ENCODE measurements at places on chromosomes 5 and 9. TPM values are rescaled to one million over a fixed set of nuclear protein-coding genes. Genes with fewer than 3 reads are reported as not detected.

The TPM2 gene
- total RNA-seq, result 23.3 TPM

The DDX4 gene
- total RNA-seq, result not detected

The OR4F3 gene
- not detected for total RNA-seq

The NEURL1B gene
- 5.7 TPM for total RNA-seq

The OLFM1 gene
- 5.9 TPM for total RNA-seq

The F12 gene
- total RNA-seq, result 388 TPM

The CD180 gene
- 3.3 TPM for total RNA-seq

The CARTPT gene
- total RNA-seq, result not detected

The PITX1 gene
- not detected for total RNA-seq

The IRX2 gene
- total RNA-seq, result not detected

The QSOX2 gene
- total RNA-seq, result 7.3 TPM

The NME5 gene
- total RNA-seq, result not detected

DNA sequence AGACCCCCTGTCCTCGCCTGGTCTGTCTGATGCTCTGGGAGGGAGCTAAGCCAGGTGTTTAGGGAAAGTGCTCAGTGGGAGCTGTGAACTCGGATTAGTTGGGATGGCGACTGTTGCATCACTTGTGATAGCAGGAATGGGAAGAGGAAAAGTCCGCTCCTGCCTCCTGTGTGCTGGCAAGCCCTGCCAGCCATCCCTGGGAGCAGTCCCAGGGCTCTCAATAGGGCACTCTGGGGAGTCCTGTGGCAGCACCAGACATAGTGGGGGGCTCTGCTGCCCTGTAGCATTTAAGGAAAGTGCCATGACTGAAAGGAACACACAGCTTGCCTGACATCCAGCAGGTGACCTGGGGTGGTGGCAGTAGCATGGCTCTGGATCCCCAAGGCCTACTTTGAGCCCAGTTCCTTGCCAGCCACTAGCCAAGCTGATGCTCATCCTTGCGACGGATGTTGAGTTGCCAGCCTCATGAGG, 81.5 kb downstream of the AMBP start:
- DNase-seq, result no peak

- DNase-seq, result no peak
Observed at GRCh38 chr5:150632305-150633160, 7.9 kb upstream of the SYNPO start.

DNA sequence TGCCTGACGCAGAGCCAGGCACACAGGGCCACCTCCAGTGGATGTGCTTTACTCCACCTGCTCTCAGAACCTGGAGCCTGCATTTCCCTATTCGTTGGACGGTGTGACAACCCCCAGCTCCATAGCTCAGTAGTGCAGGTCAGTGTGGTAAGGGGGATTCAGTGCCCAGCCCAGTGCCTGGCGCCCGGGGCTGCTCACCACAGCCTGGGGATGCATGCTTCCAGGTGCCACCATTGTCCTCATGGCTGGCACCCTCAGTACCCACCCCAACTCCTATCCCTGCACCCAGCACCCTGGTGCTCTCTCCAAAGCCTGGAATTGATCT, 32.8 kb upstream of the ADAMTS2 start:
- DNase-seq, result peak; percentile 21

DNA sequence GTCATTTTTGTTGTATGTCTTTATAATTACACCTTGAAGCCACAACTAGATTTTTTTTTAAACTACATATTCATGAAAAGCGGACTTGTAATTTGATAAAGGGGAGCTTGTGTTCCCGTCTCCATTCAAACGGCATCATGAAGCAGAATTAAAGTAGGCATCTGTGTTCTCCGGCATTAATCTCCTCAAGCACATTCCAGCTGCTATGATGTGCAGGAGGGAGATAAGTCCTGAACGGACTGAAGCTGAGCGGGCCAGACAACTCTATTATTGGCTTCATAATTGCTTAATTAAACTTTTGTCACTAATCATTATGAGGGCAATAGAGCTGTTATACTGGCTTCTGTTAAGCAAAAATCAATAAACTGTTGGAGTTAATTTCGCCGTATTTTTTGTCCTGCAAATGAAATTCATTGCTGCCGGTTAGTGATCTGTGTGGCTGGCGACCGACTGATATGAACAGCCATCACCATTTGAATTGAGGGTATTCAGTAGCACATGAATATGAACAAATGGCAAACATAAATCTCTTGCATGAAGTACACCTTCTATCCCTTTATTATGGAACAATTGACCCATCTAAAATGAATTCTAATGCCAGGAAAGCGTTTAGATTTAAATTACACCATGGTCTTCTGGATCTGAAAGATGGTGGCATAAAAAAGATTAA, 408.8 kb upstream of the IRX1 start:
- DNase-seq, result no peak

GRCh38 chr9:124254261-124254682, 3.5 kb upstream of the NEK6 start:
- no peak for DNase-seq

DNA sequence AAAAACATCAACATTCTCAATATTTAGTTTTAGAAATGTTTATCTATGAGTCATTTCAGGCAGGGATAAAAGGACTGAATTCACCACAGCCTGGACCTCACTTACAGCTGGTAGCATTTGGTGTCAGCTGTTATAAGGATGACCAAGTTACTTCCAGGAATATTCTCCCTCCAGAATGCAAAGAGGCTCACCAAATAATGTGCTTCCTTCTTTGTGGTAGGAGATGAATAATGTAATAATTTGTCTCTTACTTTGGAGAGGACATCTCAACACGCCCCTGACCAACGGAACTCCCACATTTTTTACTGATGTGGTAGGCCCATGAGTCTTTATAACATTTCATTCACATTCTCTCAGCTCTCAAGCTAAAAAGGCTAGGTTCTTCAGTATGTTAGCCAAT, 825.9 kb upstream of the GRAMD2B start:
- no peak for DNase-seq

DNA sequence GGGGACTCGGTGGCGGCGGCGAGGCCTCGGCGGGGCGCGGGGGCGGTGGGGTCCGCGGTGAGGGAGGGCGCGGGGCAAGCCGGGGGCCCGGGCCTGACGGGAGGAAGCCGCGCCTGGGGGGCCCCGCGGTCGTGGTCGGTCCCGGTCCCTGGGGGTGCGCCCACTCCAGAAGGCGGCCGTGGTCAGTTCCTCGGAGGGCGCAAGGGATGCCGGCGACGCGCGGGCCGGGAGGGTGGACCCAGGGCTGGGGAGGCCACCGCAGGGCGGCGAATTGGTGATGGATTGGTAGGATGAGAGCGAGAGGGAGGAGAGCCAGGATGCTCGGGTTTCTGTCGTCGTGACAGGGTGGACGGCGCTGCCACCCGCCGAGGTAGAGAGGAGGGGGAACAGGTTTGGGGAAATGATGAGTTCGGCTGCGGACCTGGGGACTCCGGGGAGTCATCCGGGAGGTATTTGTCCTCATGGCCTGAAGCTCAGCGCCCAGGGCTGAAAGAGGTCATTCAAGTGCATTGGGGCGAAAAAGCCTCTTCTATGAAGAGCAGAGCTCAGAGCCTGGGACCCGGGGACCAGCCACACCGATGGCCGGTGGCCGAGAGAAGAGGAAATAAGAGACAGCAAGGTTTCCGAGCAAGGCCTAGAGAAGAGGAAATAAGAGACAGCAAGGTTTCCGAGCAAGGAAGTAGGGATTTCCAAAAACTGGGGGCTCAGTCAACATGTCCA, 557 bp downstream of the GNG10 start:
- peak; percentile 57 for DNase-seq

DNA sequence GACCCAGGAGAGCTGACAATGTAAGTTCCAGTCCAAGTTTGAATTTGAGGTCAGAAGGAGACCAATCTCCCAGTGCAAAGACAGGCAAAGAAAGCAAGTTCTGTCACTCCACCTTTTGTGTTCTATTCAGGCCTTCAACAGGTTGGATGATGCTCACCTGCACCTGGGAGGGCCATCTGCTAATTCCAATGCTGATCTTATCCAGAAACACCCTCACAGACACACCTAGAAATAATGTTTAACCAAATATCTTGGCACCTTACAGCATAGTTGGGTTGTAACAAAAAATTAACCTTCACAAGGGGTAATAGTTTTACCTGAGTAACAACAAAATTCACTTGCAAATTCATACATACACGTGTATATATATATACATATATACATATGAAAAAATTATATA, 190.8 kb downstream of the DIRAS2 start:
- no peak for DNase-seq

- DNase-seq, result no peak
Observed at GRCh38 chr9:17813798-17814197, 234.9 kb downstream of the SH3GL2 start.

- no peak for DNase-seq
Observed at GRCh38 chr5:107359916-107360234, 310.9 kb downstream of the EFNA5 start.

DNA sequence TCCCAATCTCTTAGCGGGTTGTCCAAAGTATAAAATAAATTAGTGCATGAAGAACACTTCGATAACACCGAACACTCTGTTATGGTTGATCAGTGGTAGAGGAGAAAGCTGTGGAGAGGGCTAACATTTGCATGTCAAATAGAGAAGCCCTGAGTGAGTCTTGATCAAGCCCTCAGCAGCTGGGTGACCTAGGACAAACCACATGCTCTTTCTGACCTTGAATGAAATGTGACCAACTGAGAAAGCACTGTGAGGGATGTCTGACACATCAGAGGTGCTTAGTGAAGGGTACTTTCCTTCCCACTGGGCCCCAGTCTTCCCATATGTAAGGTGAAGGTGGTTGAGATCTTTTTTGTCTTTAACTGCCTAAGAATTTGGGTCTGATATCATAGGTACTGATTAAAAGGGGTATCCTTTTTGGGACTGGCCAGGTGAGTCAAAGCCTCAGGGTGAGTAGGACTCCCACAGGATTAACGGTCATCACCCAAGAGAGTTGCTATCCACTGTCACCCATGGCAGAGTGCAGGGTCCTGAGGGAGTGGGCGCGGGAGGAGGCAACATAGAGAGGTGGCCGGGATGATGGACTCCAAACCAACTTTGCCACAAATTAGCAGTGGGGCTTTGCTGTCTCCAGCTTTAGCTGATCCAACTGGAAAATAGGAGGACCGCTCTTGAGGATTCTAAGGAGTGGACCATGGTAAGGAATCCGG, 53.5 kb downstream of the KIF4B start:
- no peak for DNase-seq

DNA sequence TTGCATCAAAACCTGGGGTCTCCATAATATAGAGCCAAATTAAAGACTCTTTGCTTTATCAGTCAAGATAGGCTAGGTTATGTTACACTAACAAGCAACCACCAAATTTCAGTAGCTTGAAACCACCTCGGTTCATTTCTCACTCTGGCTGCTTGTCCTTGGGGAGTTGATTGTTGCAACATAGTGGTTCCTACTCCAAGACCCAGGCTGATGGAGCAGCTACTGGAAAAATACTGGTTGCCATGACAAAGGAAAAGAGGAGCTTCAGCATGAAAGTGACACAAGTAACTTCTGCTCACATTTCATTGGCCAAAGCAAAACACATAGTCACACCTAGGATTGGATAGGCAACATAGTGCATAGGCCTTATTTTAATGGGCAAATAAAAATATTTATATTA, 18.5 kb upstream of the RCL1 start:
- DNase-seq, result no peak

DNA sequence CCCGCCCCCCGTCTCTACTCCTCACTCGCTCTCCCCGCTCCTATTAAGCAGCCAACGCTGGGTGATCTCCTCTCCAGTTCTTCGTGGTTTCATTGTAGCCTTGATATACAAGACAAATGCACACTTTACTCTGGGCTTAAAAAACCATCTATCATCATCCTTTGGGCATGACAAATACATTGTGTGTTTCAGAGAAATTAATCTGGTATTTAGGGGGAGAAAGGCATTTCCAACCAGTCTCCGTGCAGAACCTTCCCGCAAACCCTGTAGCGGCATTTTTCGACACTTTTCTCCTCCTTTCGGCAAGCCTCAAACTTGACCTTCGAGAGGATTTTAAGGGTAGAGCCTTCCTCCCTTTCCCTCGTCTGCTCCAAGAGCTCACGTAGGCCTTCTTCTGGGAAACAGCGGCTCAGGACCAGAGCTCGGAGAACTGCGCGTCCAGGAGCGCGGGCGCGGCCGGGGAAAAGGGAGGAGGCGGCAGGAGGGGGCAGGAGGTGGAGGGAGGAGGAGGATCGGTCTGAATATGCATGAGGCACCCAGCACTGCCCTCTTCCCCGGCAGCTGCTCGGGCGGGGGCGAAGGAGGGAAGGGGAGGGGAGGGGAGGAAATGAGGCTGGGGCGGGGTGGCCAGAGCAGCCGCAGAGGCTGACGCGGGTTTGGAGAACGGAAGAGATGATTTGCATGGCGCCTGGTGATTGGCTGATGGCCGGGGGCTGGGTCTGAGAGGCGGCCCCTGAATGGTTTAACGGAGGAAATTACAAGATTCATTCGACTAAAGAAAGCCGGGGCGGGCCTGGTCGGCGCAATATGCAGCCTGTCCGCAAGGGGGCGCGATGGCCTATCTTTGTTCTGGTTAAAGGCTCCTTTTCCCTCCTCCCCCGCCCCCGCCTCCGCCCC, 127.5 kb downstream of the TMEM161B start:
- DNase-seq, result peak; percentile 97

GRCh38 chr5:121533814-121534213, 317.9 kb upstream of the FTMT start:
- no peak for DNase-seq

DNA sequence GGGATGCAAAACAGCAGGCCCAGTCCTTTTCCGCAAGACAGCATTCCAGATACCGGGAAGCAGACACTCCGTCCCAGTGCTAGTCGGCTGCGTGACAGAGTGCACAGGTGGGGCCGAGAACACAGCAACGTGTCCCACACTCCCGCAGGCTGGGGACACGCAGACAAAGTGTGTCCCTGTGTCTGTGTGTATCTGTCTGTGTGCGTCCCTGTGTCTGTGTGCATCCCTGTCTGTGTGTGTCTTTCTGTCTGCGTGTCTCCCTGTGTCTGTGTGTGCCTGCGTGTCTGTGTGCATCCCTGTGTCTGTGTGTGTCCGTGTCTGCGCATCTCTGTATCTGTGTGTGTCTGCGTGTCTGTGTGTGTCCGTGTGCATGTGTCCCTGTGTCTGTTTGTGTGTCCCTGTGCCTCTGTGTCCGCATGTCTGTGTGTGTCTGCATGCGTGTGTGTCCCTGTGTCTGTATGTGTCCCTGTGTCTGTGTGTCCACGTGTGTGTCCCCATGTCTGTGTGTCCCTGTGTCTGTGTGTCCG, 137.0 kb downstream of the MRPL36 start:
- no peak for DNase-seq

DNA sequence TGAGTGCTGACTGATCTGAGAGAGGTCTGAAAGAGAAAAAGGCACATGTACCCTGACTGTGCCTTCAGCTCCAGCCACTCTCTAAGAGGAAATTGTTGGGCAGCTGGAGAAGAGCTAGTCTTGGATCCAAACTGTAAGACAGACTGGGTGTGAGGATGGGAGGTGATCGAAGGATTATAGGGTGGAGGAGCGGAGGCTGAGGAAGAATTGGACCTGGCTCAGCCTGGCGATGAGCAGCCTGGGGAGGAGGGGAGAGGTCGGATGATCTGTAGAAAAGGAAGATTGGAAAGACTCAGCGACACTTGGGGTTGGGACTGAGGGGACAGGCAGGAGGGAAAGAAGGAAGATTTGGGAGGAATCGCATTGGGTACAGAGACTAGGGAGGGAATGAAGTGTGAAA, 98.6 kb upstream of the SLC25A48 start:
- DNase-seq, result no peak

Data from right lobe of liver (tissue), 6 donors.